ENCODE measurements at places on chromosomes 11 and 22.

- DNase-seq, result peak; percentile 90
Measured at GRCh38 chr22:26722159-26722558, 64.8 kb downstream of the MIAT start.

DNA sequence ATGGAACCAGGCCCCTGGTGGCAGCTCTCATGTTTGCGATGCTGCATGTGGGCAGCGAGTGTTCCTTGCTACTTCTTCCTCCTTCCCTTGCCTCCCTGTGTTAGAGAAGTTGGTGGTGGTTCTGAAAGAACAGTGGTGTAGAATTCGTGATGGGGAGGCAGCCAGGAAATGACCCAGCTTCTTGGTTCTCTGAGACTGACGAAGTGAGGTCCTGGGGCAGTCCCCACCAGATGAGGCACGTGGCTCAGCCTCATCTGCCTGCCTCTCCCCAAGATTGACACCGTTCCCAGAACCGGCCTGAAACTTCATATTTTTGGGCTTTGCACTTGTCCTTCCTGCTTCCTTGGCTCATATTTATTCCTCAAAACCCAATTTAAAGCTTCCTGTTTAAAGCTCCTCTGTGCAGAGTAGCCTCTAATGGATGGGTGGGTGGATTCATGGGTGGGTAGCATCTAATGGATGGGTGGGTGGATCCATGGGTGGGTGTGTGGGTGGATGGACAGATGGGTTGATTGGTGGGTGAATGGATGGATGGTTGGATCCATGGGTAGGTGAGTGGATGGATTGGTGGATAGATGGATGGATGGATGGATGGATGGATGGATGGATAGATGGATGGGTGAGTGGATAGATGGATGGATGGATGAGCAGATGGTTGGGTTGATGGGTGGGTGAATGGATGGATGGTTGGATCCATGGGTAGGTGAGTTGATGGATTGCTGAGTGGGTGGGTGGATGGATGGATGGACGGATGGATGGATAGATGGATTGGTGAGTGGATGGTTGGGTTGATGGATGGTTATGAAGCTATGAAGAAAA, 77.3 kb upstream of the ATXN10 start:
- DNase-seq, result no peak

GRCh38 chr11:110329445-110329844, 33.0 kb upstream of the RDX start:
- DNase-seq, result no peak

DNA sequence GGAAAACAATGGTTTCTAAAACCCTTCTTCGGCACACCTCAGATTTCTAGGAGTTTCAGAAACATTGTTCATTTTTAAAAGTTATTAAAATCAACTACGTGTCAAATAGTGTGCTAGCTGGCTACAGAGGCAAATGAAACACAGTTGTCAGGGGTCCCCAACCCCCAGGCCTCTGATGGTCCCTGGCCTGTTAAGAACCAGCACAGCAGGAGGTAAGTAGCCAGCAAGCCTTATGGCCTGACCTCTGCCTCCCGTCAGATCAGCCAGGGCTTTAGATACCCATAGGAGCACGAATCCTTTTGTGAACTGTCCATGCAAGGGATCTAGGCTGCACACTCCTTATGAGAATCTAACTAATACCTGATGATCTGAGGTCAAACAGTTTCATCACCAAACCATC, 648.2 kb downstream of the FAM181B start:
- DNase-seq, result no peak

- DNase-seq, result no peak
Measured at GRCh38 chr22:27258616-27259172, 542.9 kb downstream of the MN1 start.

- no peak for DNase-seq
Measured at GRCh38 chr11:61778357-61778886, 14.0 kb downstream of the TMEM258 start.

DNA sequence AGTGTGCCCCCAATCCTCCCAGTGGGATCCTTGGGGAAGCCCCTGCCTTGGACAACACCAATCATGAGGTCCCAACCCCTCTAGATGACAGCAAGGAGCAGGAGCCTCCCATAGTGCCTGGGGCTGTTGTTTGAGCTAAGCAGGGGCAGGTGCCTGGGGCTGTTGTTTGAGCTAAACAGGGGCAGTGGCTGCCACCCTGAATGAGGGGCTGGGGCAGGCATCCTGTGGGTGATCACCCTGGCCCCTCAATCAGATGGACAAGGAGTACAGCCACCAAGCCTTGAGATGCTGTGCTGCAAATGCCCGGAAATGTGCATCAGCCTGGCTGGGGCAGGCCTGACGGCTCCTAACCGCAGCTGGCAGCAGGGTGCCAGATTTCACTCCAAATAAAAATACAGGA, 66.7 kb downstream of the MYEOV start:
- DNase-seq, result no peak

DNA sequence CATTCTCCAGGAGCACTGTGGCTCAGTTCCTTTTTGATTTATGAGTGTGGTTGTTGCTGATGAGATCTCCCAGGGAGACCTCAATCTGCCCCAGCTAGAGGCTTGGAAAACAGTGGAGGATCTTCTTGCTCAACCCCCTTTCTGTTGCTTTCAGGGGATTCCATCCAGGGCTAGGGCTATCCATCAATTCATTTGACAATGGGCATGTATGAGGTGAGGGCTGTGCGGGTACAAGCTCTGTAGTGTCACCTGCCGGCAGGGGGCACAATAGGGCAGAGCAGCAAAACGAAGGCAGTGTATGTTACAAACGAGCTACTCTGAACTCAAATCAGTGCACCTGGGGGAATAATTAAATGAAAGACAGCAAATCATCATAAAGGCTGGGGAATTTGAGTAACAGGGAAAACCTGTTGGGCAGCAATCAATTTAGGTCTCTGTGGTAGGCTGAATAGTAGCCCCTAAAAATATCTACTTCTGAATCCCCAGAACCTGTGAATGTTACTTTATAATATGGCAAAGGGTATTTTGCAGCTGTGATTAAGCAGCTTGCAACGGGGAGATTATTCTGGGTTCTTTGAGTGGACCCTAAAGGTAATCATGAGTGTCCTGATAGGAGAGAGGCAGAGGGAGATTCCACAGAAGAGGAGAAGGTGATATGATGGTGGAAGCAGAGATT, 170.3 kb upstream of the ZBED5 start:
- DNase-seq, result peak; percentile 67

DNA sequence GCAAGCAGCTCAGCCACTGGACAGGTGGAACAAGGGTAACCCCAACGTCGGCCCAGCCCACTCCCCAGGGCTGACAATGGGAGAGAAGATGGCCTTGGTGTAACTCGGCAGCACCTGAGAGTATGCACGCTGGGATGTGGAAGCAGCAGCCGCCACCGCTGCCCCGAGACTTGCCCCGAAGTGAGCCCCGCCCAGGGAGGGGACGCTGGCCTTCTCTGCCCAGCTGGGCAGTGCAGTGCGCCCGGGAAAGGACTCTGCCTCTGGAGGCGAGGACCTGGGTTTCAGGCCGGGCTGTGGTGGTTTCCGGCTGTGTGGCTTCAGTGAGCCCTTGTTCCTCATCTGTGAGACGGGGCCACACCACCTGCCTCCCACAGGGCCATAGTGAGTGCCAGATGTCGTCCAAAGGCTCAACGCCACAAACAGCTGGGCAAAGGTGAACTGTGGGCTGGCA, 8.6 kb upstream of the POLDIP3 start:
- no peak for DNase-seq

DNA sequence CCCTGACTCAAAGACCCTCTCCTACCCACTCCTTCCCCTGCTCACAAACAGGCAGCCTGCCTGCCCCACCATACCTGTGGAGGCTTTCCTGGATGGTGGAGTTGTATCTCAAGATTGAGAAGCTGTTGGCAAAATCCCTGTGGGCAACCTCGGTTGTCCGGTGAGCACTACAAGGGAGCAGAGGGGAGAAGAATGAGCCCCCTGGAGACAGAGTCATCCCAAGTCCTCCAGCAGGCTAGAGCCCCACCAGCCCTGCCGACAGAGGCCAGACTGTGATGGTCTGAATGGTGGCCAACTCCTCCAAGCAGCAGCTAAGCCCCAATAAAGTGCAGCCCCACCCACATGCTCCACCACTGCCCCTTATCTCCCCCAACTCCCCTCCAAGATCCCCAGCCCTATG, 17.5 kb downstream of the TMPRSS13 start:
- no peak for DNase-seq

DNA sequence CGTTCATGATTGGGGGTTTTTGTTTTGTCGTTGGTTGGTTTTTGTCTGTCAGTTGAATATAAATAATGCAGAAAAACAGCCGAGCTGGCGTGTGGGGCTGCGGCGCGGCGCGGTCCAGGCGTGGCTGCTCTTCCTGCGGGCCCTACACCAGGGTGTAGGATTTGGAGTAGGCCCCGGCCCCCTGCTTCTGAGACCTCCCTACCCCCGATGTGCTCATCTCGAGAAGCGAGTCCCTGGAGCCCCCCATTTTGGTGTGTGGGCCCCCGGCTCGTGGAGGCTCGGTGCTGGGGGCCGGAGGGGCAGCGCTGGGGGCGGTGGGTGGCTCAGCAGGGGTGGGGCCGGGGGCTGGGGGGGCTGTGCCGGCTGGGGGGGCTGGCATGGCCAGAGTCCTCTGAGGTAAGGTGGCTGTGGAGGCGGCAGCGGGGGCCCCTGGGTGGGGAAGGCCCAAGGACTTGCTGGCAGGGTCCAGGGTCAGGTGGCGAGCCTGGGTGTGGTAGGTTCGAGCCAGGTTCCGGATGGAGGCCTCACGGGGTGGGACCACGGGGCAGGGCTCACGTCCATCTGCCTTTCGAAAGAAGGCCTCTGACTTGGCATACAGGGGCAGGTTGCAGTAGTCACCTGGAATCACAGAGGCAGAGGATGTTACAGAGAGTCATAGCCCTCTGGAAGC, 100.7 kb downstream of the CEP164 start:
- DNase-seq, result no peak

GRCh38 chr11:73375830-73376159, 404 bp upstream of the RELT start:
- DNase-seq, result no peak

DNA sequence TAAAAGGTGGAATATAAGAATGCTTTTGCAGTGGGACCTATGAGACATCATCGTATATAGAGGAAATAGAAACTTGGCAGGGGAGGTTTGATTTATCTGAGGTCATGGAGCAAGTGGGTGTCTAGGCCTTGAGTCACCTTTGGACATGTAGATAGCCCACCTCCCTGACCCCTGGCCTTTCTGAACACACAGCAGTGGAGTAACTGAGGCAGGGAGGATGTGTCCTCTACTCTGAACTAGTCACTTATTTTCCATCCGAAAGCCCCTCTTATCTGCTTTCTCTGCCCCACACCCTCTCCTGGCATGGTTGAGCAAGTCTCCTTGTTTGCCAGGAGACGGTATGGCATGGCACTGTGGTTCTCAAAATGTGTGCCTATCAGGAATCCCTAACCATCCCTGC, 7.9 kb downstream of the CD82 start:
- DNase-seq, result no peak

DNA sequence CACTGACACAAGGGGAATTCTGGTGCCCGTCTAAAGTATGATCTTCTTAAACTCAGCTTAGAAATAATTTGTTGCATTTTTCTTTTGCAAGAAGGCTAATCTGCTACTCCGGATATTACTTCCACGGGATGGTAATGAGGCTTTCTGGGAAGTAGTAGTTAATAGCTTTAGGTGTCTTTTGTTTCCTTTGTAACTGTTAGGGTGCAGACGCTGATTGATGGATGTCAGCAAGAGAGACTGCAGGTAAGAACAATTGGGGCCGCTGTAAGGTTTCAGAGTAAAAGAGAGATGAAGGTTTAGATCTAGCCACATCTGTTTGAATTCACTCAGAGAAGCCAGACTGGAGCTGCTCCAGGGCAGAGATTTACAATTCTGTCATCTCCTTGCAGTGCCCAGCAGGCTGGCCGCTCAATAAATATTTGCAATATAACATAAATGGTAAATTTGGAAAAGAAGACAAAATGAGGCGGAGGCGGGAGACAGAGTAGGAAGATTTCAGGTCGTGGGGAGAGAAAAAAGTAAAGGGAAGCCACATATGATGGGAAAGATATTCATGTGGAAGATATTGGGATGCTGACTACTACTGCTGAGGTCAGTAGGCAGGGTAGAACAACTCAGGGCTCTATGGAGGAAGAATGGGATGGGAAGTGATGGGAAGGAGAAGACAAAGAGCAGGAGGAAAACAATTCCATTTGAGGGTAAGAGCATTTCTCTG, 320.5 kb downstream of the AASDHPPT start:
- DNase-seq, result no peak

- DNase-seq, result no peak
Measured at GRCh38 chr11:8327761-8328192, 64.1 kb upstream of the LMO1 start.

GRCh38 chr22:17823226-17823625, 49.0 kb upstream of the BID start:
- no peak for DNase-seq

GRCh38 chr11:111642542-111642941, 40.3 kb downstream of the SIK2 start:
- DNase-seq, result no peak

DNA sequence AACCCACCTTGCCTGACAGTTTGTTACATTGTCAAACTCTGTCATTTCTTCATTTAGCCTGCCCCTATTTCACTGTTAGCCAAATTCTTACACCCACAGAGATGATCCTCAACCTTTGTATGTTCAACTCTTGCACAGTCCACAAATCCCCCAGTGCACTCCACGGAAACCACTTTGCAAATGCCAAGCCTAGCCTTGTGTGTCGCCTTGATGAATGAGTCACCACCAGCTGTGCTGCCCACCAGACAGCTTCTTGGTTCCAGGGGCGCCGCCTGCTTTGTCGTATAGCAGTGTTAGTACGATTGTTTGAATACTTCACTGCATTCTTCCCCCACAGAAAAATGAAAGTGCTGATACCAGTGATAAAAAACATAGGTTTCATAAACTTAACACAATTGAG, 686.3 kb downstream of the NTM start:
- peak; percentile 60 for DNase-seq

- peak; percentile 32 for DNase-seq
Measured at GRCh38 chr11:111427471-111427912, 48.4 kb upstream of the POU2AF1 start.

- DNase-seq, result peak; percentile 54
Measured at GRCh38 chr11:44483919-44484610, 81.4 kb upstream of the CD82 start.

DNA sequence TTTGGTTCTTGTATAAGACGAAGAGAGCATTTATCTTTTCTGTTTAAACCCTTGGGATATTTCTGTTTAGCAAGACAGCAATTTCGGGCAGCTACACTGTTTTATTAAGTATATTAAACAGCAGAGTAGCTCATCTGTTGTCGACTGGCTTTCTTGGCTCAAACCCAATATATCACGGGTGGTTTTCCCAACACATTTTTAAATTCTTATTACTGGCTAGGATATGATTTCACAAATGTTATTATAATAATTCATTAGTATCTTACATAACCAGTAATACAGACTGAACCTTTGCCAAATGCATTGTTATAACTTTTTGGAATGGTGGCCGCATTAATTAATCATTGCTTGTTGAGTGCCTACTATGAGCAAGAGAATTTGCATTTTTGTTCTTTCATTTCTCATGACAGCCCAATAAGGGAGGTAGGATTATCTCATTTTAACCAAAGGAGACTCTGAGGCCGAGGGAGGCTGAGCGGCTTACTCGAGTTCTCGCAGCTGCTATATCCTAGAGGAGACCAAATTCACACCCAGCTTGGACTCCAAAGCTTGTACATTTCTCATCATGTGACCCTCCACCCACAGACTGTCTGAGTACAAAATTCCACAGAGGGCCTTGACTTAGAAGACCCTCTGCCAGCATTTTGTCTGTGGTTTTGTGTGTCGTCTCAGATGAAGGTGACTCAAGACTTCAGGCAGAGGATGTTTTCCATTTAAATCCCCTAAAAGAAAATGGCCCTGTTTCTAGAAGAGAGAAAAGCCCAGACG, 304.9 kb downstream of the NTM start:
- DNase-seq, result peak; percentile 51

Measured in EH (cell line).